ENCODE measurements at places on chromosomes 16 and 17. TPM values are rescaled to one million over a fixed set of nuclear protein-coding genes. Genes with fewer than 3 reads are reported as not detected.

CHAD gene
- total RNA-seq: not detected

EIF3CL gene
- 87.3 TPM for total RNA-seq

CSH1 gene
- total RNA-seq: not detected

MAPK7 gene
- total RNA-seq: 7.0 TPM

ZNF18 gene
- total RNA-seq: 6.0 TPM

MT1A gene
- total RNA-seq: 0.65 TPM

VPS35 gene
- total RNA-seq: 53.1 TPM

TMEM238L gene
- total RNA-seq: not detected

FKBP10 gene
- 243 TPM for total RNA-seq

PAQR4 gene
- 11.3 TPM for total RNA-seq

RARA gene
- 5.0 TPM for total RNA-seq

GINS2 gene
- total RNA-seq: 8.7 TPM

NDRG4 gene
- 14.1 TPM for total RNA-seq

CFAP119 gene
- 0.65 TPM for total RNA-seq

TPSG1 gene
- total RNA-seq: not detected

TUBB3 gene
- 173 TPM for total RNA-seq

HOXB6 gene
- total RNA-seq: 10.2 TPM

THOC6 gene
- total RNA-seq: 24.1 TPM

CD300E gene
- not detected for total RNA-seq

TBC1D3 gene
- total RNA-seq: not detected

SHISA6 gene
- total RNA-seq: not detected

GAST gene
- not detected for total RNA-seq

GDPD3 gene
- 2.5 TPM for total RNA-seq

PIGS gene
- 72.4 TPM for total RNA-seq

RBFOX1 gene
- not detected for total RNA-seq

LGALS9B gene
- total RNA-seq: not detected

USP32 gene
- total RNA-seq: 27.0 TPM

TRPV3 gene
- total RNA-seq: not detected

MPP2 gene
- 0.16 TPM for total RNA-seq

KRT15 gene
- 0.16 TPM for total RNA-seq

MRPL27 gene
- total RNA-seq: 48.2 TPM

TP53TG3 gene
- total RNA-seq: not detected

TP53TG3B gene
- total RNA-seq: not detected

PRSS53 gene
- 0.81 TPM for total RNA-seq

All from bladder microvascular endothelial cell (primary cell).